ENCODE measurements at places on chromosomes 6 and 20.

DNA sequence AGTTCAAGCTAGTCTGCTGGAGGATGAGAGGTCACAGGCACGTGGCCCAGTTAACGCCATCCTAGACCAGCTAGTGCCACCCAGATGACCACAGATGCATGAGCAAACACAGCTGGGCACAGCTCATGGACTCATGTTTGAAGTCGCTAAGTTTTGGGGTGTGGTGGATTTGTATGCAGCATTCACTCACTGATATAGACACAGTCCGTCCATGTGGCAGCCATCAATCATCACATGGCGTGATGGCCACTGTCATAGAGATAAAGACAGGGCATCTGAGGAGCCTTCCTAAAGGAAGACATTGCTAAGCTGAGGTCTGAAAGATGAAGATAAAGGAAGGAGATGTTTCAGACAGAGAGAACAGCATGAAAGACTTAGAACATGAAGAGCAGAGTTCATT lies 154.4 kb upstream of the JAG1 start:
- no peak for DNase-seq
- H3K36me3 ChIP-seq: no peaks in the 10 kb centered on the region
- H3K27ac ChIP-seq: no peak overlapping the region

DNA sequence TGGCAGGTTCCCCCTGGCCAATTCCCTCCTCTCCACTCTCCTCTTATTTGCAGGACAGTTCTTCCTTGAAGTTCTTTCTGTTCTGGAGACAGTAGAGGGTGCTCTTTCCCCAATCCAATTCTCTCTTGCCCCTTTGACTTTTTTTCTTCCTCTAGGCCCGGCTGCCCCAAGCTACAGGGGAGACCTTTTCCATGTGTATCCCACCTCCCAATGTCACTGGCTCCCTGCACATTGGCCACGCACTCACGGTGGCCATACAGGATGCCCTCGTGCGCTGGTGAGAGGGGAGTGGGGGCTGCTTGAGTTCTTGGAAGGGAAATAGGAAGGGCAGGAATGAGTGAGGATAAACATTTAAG lies 1.5 kb downstream of the VARS2 start:
- H3K4me3 ChIP-seq: peak overlapping the region; percentile 86
- no peaks in the 10 kb centered on the region for H3K27me3 ChIP-seq
- H3K4me1 ChIP-seq: peaks cover 25% of the 10 kb centered on the region
- H3K27ac ChIP-seq: peak overlapping the region; percentile 77

DNA sequence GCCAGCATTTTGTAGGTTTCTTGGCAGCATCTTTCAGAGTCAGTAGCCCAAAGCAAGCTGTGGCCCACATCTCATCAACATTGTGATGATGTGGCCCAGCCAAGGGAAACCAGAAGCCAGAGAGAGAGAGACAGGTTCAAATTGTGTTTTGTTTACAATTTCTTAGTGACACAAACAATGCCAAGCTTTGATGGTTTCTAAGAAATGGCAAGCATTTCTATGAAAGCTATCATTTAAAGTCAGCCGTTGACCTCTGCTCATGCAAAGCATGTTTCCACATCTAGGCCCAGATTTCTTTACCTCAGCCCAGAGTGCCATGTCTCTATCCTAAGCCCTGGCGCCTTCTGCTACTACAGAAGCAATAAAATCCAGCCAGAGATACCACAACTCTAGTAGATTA lies 32.9 kb downstream of the GCM1 start:
- peaks cover 13% of the 10 kb centered on the region for H3K27me3 ChIP-seq
- DNase-seq: no peak
- no peaks in the 10 kb centered on the region for H3K36me3 ChIP-seq
- no peak overlapping the region for H3K4me3 ChIP-seq
- H3K27ac ChIP-seq: no peak overlapping the region

- no peak overlapping the region for H3K27ac ChIP-seq
- no peak overlapping the region for H3K4me3 ChIP-seq
- DNase-seq: no peak
- peaks cover 25% of the 10 kb centered on the region for H3K27me3 ChIP-seq
- no peaks in the 10 kb centered on the region for H3K36me3 ChIP-seq
These were observed 252.3 kb upstream of the KCNG1 start for GRCh38 chr20:51275181-51275580.

- no peaks in the 10 kb centered on the region for H3K36me3 ChIP-seq
- no peak overlapping the region for H3K4me3 ChIP-seq
- H3K27ac ChIP-seq: no peak overlapping the region
- DNase-seq: no peak
- H3K4me1 ChIP-seq: no peaks in the 10 kb centered on the region
These were observed 211.0 kb upstream of the RIMS1 start for GRCh38 chr6:71675386-71675785.

DNA sequence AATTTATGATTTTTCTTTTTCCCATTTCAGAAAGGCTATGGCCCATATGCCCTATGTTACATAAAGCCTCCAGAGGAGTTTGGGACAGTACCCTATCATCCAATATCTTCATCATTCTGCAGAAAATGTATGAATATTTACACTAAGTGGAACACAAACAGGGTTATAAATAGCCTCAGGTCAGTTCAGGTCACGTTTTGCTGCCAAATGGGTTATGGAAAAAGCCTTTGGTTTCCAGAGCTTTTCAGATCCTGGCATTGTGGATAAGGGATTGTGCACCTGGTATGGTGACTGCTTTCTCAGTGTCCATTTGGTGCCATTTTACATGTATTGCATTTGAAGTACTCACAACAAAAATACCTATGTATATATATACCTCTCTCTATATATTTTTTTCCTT lies 29.4 kb downstream of the UTRN start:
- H3K27ac ChIP-seq: no peak overlapping the region
- no peak overlapping the region for H3K4me3 ChIP-seq
- H3K27me3 ChIP-seq: no peaks in the 10 kb centered on the region
- peaks cover 3% of the 10 kb centered on the region for H3K36me3 ChIP-seq
- no peak for DNase-seq

- H3K4me1 ChIP-seq: no peaks in the 10 kb centered on the region
- H3K27me3 ChIP-seq: no peaks in the 10 kb centered on the region
- H3K36me3 ChIP-seq: no peaks in the 10 kb centered on the region
These were observed 37.9 kb upstream of the JARID2 start for GRCh38 chr6:15207923-15208322.

GRCh38 chr20:50750145-50750671 lies 18.8 kb downstream of the PARD6B start:
- H3K27me3 ChIP-seq: no peaks in the 10 kb centered on the region
- no peak for DNase-seq
- no peak overlapping the region for H3K4me3 ChIP-seq
- H3K4me1 ChIP-seq: peaks cover 15% of the 10 kb centered on the region
- H3K36me3 ChIP-seq: peaks cover 2% of the 10 kb centered on the region

DNA sequence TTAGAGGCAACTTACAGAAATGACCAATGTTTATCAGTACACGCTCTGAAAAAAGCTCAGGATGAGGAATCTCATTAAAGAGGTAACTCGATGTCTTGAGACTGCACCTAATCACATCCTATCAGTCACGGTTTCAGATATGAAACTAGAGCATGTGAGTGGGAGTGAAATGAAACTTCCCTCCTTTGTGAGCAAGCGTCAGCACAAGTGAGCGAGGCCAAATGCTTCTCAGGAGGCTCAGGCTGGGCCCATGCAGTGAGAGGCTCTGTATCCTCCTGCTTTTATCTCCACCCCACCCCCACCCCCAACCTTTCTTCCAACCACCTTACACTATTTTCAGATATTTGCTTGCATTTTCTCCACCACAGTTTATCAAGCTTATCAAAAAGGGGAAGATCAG lies 140.8 kb upstream of the RIMS1 start:
- DNase-seq: no peak
- no peaks in the 10 kb centered on the region for H3K4me1 ChIP-seq

DNA sequence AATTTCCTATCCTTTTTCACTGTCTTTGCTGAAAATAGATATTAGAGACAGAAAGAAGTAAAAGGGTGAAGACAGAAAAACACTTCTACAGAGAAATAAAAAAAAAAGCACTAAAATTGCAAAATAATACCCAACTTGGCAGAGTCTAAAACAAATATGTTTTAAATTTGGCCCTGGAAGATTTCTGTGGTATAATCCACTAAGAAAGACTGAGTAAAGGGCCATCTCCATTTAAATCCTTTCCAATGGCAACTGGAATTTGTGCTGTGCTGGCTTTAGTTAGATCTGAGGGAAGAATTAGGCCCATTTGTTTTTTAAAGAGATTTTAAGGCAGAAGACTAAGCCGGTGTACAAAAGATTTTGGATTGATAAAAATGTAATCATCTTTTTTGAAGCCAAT lies 321.2 kb downstream of the GJA1 start:
- no peak overlapping the region for H3K4me3 ChIP-seq
- H3K4me1 ChIP-seq: no peaks in the 10 kb centered on the region
- H3K27me3 ChIP-seq: no peaks in the 10 kb centered on the region
- no peak overlapping the region for H3K27ac ChIP-seq
- no peaks in the 10 kb centered on the region for H3K36me3 ChIP-seq

- peaks cover 33% of the 10 kb centered on the region for H3K27me3 ChIP-seq
- no peaks in the 10 kb centered on the region for H3K36me3 ChIP-seq
- DNase-seq: no peak
- peaks cover 10% of the 10 kb centered on the region for H3K4me1 ChIP-seq
These were observed 84.4 kb downstream of the MAP7 start for GRCh38 chr6:136465766-136466303.

DNA sequence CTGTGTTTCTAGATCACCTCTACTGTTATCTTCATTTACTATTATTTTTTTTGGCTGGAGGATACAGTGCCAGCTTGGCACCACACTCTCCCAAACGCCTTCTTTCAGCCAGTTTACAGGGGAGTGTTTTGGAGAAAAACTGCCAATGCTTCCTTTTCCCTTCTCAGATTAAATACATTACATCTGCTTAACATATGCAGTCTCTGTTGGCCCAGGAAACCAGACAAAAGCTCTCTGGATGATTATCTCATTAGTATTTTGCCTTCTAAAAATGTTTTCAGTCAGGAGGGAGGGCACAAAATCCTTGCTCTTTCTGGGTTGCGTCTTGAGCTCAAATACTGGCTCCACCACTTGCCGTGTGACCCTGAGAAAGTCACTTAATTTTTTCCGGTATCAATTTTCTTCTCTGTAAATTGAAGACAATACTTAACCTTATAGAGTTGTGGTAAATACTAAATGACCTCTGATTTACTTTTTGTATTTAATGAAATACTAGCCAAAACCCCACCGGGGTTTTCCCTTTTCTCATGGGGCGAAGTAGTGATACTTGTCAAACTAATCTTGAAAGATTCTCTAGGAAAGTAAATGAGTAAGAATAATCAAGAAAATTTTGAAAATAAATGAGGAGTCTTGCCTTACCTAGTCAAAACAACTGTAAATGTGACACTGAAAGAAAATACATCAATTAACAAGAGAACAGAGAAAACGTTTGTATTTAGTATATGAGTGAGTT lies 146.2 kb downstream of the MMS22L start:
- DNase-seq: no peak
- no peaks in the 10 kb centered on the region for H3K36me3 ChIP-seq
- no peak overlapping the region for H3K4me3 ChIP-seq
- H3K27me3 ChIP-seq: no peaks in the 10 kb centered on the region
- no peak overlapping the region for H3K27ac ChIP-seq

- H3K27ac ChIP-seq: no peak overlapping the region
- peaks cover 45% of the 10 kb centered on the region for H3K27me3 ChIP-seq
- H3K4me1 ChIP-seq: no peaks in the 10 kb centered on the region
These were observed 460 bp downstream of the PLAGL1 start for GRCh38 chr6:144007478-144008119.

DNA sequence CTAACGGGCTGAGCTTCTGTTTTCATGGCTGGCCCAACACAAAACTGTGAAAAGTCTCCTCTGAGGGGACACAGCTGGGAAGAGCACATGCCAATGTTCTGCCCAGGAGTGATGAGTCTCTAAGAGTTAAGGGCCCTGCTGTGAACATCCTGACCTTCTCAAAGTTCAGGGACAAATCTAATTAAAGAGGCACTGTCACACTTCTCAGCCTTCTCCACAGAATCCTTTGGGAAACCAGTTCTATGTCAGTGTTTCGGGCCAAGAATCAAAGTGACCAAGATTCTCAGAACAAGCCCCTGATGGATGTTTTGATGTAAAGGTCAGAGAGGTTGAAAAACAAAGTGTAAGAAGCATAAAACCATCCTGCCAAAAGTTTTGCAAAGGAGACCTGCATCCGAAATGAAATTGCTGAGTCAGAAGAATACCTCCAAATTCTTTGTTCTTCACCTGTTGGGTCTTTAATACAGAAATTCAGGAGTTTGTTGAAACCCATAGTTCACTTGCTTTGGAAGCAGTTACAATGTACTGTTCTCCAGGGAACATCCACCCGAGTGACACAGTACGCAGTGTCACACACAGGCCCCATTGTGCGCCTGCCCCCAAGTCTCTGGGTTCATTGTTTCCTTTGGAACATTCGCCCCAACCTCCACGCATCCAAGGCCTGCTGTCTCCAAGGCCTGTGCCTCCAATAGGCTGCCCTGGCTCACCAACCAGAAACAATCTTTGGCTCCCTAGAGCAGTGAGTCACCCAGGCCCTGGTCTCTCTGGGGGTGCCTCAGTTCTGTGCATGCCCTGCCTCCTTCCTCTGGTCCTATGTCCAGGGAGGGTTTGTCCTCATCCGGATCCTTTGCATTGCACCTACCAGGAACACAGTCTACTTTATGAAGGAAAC lies 65.5 kb upstream of the QKI start:
- DNase-seq: no peak
- no peaks in the 10 kb centered on the region for H3K36me3 ChIP-seq
- no peaks in the 10 kb centered on the region for H3K27me3 ChIP-seq

GRCh38 chr6:107666084-107666980 lies 157.8 kb downstream of the SCML4 start:
- no peak for DNase-seq
- H3K27ac ChIP-seq: no peak overlapping the region
- peaks cover 32% of the 10 kb centered on the region for H3K4me1 ChIP-seq
- H3K36me3 ChIP-seq: no peaks in the 10 kb centered on the region

GRCh38 chr6:13274707-13275434 lies 53.5 kb downstream of the TBC1D7 start:
- H3K27ac ChIP-seq: no peak overlapping the region
- peaks cover 12% of the 10 kb centered on the region for H3K4me1 ChIP-seq
- no peak for DNase-seq
- no peak overlapping the region for H3K4me3 ChIP-seq

Data from T-helper 2 cell treated with Interferon-gamma antibody and Interleukin-4, amounts not matched to agents 5 μg/mL and 100 μg/mL, for 36 hours (primary cell).